Activated T-helper 17 cell treated with anti-CD3 and anti-CD28 coated beads, Interleukin-2, amount 50 U/mL, for 72 hours (primary cell): ENCODE measurements at places on chromosomes 1 and 21. TPM values are rescaled to one million over a fixed set of nuclear protein-coding genes. Genes with fewer than 3 reads are reported as not detected.

GRCh38 chr1:9161963-9162362 lies 33.1 kb upstream of the GPR157 start:
- no peak for ATAC-seq

DNA sequence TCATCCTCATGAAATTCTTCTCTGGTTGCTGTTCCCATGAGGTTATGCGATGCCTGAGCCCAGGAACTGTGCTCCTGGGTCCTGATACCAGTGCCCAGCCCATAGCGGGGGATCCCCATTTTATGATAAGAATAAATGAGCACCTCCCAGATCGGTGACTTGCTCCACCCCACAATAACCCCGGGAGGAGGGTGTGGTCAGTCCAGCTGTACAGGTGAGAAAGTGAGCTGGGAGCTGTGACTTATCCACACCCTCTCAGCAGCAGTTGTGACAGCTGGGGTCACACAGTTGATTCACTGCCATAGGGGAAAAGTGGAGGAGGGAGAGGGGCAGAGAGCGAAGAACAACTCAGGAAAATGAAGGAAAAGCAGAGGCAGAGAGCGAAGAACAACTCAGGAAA lies 33.4 kb downstream of the OR2G3 start:
- ATAC-seq: no peak

The KRTAP7-1 gene
- not detected for total RNA-seq

DNA sequence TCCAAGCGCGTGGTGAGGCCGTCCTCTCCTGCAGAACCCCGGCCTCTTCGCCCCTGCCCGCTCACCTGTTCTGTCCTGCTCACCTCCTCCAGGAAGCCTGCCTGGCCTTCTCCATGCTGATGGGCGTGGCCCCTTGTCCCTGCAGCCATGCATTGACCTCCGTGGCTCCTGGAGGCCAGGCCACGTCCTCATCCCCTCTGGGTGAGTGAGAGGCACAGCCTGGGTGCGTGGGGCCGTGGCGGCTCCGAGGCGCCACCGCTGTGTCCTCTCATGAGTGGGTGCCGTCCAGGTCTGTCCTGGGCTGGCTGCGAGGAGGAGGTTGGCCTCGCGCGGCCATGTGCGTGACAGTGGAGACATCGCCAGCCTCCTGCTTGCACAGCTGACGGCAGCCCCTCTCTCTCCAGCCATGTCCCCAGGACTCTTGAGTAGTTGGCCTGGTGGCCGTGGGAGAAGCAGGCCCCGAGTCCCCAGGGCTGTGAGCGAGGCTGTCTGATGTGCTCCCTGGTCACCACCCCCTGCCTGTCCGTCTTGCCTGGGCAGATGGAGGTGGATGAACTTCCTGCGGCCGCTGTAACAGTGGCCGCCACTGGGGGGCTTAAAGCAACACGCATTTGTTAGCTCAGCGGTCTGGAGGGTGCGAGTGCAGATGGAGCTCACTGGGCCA lies 58.1 kb downstream of the PRKCZ start:
- no peak for ATAC-seq

The PAFAH2 gene
- 8.3 TPM for total RNA-seq

GRCh38 chr1:240693844-240694243 lies 81.9 kb upstream of the GREM2 start:
- ATAC-seq: no peak

DNA sequence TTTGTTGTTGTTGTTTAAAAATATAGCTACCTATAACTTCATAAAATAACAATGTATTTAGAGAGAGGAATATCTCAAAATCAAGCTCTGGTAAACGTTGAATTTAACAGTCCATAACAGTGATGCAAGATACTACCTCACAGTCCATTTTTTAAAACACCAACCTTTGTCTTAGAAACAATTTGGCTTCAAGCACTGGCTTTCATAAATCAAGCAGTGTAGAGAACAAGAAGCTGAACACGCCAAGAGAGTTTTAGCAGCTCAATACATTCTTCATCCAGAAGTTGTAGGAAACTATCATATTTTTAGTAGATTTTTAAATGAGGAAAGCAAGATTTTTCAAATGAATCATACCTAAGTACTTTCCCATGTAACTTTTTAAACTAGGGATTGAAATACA lies 334.3 kb upstream of the ADAMTS5 start:
- ATAC-seq: no peak

The CD1B gene
- not detected for total RNA-seq

The TMOD4 gene
- total RNA-seq: 0.82 TPM

DNA sequence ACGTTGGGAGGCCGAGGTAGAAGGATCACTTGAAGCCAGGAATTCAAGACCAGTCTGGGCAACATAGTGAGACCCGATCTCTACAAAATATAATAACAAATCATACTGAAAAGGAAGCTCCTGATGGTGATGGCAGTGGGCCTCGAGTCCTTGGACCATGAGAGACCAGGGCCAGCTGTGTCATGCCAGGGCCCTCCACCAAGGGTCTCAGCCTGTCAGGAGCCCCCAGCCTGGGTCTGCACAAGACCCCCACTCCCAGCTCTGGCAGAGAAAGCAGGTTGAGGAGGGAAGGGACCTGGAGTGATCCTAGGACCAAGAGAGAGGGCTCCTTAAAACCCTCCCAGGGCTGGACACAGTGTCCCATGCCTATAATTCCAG lies 6.7 kb upstream of the CTRC start:
- no peak for ATAC-seq

- no peak for ATAC-seq
Observed at GRCh38 chr1:231408528-231409094, 13.5 kb downstream of the EGLN1 start.

GRCh38 chr1:53220962-53221286 lies 490 bp upstream of the CZIB start:
- ATAC-seq: no peak

The LAD1 gene
- total RNA-seq: not detected

DNA sequence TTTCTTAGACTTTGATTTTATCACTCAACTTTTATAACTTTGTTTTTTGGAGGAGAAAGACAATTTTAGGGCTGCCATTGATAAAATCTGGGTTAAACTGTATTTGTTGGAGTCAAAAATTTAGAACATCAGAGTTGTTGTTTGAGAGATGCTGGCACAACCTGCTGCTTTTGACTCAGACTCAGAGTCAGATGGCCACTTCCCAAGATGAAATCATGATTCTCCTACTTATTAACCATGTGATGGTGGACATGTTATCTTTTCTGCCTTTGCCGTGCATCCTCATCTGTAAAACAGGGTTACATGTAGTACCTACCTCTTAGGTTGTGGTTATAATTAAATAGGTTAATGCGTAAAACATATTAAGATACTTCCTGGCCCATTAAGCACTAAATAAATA lies 71.2 kb downstream of the PLA2G4A start:
- no peak for ATAC-seq

- ATAC-seq: no peak
Observed at GRCh38 chr1:247104965-247105364, 809 bp upstream of the ZNF669 start.

DNA sequence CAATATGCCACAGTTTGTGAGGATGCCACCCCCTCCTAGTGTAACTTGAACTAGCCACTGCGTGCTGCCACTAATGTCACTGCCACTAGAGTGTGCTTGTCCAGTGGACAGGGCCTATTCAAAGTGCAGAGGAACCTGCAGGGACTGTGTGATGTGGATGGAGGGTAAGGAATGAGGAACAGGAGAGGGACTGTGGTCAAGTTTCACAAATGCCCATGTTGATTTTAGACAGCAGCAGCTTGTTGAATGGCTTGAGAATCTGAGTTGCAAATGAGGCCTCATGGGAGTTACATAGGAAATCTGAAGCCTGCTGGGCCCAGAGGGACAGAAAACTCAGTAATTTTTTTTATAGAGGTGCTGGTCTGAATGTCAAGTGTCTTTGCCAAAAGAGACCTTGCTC lies 112.3 kb downstream of the HHAT start:
- ATAC-seq: no peak

The KPRP gene
- not detected for total RNA-seq

The KLHL17 gene
- total RNA-seq: 17.4 TPM

The RORC gene
- total RNA-seq: 55.2 TPM

DNA sequence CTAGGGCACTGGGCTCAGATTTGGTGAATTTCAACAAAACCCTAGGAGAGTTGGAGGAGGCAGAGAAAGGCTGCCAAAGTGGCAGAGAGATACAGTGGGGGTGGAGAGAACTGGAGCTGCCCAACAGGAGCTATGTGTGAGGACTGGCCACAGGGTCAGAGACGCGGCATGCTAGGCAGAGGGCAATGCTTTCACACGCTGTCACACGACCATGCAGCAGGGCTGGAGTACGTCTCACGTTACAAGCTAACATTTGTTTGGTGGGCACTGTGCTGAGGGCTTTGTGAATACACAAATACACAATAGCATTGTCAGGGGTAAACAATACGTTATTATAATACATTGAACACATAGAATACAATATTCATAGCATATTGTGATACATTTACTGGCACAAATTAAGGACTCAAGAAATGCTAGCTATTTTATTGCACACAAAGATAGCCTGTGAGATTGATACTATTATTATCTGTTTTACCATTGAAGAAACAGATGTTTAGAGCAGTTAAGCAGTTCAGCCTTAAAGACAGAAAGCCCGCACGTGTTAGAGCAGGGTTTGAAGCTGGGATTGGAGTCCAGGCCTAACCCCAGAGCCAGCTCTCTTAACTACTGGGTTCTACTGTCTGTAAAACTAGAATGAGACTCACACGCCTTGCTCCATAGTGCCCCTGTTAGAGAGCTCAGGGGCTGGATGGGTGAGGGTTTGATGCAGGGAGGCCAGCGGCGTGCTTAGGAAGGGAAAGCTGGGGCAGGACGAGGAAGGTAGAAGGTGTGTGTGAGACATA lies 4.5 kb downstream of the RAB7B start:
- ATAC-seq: no peak

DNA sequence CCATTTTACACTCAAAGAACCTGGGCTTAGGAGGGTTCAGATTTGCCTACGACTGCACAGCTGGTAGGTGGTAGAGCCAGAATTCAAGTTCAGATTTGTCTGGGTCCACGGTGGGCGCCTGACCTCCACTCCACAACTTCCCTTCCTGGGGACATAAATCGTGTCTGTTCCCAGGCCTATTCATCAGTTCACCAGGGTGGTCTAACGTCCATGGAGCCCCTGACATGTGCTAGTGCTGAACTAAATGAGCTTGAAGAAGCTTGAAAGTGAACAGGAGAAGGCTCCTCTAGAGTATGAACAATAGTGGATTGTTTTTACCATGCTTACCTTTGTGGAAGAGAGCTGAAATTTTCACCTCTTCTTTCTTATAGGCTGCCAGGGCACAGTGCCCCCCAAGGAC lies 32.5 kb upstream of the KIF1B start:
- no peak for ATAC-seq

DNA sequence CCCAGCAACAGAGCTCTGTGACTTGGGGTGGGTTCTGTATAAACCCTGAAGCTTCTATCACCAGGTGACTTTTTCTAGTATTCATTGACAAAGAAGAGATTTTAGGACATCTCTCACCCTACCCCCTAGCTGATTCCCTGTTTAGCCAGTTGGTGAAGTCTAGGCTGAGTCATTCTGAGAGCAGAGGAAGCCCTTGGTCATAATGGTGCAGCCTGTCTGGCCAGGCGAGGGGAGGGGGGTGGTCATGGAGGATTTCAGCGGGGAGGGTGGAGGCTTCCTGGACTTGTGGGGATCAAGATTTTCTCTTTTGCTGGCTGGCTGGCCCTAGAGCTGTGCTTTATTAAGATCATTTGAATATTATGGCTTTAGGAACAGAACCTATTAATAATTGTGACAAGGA lies 262.6 kb downstream of the CAMTA1 start:
- ATAC-seq: no peak

The EDARADD gene
- 4.0 TPM for total RNA-seq

DNA sequence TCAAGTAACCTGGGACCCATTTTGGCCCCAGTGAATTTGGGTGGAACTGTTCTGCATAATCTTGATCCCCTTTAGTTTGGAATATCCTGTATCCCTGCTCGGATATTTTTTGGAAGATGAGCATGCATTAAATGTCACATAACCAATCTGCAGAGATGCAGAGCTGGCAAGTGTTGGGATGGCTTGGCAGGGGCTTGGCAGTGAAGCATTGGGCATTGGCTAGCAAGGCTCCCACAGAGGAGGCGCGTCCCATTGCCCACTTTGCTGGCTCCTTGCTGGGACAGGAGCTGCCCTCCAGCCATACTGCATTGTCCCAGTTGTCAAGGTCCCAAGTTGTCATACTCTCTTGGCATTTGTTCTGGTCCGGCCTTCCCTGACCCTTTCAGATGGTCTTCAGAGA lies 29.9 kb downstream of the LAMC2 start:
- ATAC-seq: no peak

DNA sequence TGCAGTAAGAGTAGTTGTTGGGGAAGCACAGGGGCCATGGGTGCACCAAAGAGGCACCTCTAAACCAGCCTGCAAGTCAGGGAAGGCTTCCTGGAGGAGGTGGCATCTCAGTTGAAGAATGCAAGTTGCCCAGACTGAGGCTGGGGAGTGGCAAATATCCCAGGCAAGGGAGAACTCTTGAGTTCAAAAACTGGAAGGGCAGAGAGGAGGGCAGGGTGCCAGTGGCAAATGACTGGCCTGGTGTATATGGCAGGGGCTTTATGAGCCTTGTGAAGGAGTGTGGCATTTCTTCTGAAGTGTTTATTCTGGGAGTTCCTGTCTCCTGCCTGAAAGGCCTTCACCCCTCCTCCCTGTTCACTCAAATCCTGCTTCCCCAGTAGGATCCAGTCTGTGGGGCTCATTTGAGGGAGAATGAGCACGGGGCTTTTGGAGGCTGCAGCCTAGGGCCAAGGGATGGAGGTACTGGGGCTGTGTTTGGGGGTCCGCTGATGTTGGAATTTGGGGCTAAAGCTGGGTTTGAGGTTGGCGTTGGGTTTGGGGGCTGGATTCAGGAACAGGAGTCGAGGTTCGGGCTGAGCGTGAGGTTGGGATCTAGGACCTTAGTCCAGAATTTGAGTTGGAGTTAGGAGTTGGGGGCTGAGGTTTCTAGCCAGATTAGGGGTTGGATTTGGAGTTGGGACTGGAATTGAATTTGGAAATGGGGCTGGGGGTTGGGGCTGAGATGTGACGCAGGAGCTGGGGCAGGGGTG lies at the start of gene TMEM125:
TMEM125 (plus strand) TSS at position 357 of the 749 bp plus-strand sequence. CDS start 2,740 bp downstream, outside the sequence.
- no peak for ATAC-seq
